ENCODE measurements at places on chromosomes 2 and 18.

- no peak for DNase-seq
Measured at GRCh38 chr18:45059695-45060094, 379.0 kb downstream of the SETBP1 start.

- no peak for DNase-seq
Measured at GRCh38 chr2:174395969-174396630, 570 bp downstream of the SCRN3 start.

GRCh38 chr2:241869087-241869961, at the start of gene RTP5:
Gene RTP5 (plus strand): TSS chr2:241869729. CDS start chr2:241869757, 28 bp downstream.
- DNase-seq, result no peak

GRCh38 chr2:5145801-5146200, 546.4 kb upstream of the SOX11 start:
- DNase-seq, result no peak

DNA sequence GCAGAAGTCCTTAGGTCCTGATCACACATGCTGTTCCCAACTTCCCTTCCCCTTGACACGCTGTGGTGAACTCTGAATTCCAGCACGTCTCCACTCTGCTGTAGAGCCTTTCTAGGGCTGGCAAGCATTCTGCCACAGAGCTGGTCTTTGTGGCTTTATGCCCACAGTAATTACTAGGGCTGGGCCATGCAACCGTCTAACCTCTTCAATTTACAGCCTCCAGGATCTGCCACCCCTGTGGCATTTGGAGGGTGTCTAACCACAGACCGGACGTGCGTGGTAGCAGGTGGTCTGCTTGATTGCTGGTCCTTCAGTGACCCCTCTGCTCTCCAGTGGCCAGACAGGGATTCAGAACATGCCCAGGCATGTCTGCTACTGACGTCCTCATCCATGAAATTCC, 43.1 kb upstream of the TGFA start:
- DNase-seq, result no peak

DNA sequence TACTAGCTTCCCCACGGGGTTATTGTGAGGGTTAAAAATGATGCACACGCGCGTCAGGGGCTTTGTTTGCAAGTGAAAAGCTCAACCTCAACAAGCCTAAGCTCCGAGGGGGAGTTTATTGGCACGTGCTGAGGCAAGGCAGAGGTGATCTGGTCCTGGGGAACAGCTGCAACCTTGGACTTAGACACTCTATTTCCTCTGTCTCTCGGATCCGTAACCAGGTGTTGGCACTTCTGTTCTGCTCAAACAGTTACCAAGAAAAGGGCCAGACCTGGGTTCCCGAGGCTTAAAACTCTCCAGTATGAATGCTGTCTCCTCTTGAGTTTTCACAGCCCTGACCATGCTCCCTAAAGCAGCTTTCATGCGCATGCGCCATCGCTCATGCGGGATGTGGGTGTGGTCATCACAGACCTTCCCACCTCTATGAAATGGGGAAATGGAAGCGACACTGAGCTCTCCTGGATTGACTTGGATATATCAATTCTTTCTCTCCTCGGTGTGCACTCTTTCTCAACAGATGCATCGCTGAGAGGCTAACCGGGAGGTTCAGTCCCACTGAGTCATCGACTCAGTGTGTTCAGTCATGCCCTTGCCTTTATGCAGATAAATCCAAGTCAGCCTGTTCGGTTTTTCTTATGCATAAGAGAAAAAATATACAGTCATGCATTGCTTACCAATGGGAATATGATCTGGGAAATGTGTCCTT, 19.9 kb upstream of the RAB31 start:
- DNase-seq, result no peak

DNA sequence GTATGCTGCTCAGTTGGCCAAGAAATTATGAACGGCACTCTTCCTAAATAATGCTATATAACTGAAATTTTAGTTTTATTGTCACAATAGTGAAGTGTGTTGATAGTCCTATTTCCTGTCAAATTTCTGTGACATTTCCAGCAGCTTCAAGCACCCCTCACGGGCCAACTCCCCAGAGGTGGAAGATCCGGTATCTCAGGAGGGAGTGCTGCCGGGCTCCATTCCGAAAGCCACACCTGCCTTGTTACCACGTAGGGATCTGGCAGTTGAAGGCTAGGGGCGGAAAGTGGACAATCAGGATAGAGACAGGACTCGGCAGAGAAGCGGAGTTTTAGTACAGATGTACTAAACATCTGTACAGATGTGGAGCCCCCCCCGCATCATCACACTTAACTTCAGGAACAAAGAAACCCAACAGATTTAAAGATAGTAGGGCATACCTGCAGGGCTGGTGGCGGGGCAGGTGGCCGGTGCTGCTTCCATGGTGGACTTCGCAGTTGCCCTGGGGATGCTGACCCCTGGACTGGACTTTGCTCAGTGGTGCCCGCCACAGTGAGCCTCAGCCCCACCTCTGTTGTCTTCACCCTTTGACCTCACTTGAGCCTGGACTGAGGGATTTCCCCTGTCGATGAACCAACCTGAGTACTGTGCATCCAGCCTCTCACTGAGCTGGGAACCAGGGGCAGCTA, 22.3 kb downstream of the ASAP2 start:
- DNase-seq, result peak; percentile 37

DNA sequence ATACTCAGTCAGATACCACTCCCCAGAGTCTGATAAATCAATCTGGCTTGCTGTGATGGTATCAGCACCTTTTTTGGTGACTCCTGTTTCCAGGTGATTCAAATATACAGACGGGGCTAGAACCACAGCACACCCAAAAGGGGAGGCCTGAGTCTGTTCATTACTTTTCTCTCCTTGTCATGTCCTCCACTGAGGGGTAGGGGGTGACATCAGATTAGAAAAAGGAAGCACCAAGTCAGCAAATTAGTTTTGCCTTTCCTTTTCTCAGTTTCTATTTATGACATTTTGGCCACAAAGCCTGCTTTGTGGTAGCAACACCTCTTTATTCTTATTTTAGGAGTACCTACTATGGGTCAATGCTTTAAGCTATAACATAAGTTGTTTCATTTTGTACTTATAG, 127.4 kb downstream of the CCDC102B start:
- DNase-seq, result no peak

GRCh38 chr2:166360906-166361305, 14.8 kb downstream of the SCN9A start:
- no peak for DNase-seq

- DNase-seq, result no peak
Measured at GRCh38 chr2:124186801-124187200, 161.7 kb downstream of the CNTNAP5 start.

DNA sequence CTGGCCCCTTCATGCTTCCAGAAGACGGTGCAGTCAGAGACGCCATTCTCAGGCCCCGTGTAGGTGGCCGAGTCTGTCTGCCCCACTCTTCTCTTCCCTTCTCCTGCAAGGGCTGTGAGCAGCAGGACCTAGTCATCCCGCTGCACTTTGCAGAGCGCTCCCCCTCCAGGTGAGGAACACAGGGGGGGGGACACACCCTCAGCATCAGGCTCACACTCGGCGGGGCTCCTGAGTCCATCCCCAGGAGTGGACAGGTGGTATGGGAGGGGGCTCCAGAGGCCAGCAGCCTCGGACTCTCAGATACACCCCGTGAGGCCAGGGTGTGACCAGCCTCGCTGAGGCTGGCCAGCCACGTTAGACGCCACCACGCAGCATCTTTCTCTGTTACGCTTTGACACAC, 460.5 kb upstream of the MYT1L start:
- DNase-seq, result no peak

All from H1 (cell line).